ENCODE measurements at places on chromosomes 6 and 20.

DNA sequence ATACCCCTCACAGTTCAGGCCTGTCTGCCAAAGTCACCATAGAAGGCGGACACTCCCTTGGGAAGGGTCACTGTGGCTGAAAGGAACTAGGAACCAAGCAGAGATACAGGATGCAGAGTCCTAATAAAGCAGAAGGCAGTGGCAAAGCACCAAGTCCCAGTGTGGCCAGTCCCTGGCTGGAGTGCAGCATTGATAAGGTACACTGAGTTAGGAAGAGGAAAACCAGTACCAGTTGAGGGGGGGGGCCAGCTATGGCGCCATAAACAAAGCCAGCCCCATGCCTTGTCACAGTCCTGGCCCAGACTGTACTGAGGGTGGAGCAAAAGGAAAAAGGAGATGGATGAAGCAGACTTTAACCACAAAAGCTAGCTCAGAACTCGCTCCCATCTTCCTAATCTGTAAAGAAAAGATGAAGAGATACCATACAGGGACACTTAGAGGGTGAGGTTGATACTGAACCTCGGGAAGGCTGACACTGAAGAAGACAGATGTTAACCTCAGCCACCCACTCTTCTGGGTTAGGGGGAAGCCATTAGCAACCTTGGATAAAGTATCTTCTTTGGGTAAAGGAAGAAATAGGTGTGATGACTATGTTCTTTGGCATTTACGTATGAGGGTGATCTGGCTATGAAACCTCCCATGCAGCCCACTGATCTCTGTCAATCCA, 7.8 kb downstream of the ABHD12 start:
- no peak for DNase-seq

DNA sequence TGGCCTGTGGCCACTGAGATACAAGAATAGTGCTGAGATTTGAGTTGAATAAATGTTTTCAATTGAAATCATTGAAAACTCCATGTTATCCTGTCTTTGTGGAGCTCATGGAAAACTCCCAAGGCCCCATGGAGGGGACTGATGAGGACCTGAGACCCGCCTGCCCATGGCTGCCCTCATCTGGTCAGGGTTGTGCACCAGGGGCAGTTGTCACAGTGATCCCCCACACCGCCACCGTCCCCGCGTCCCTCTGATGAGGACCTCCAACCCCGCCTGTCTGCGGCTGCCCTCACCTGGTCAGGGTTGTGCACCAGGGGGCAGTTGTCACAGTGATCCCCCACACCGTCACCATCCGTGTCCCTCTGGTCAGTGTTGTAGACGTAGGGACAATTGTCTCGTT, 27.8 kb downstream of the THBS2 start:
- no peak for DNase-seq

GRCh38 chr6:32857156-32857891, 3.3 kb downstream of the PSMB9 start:
- no peak for DNase-seq

GRCh38 chr6:46017726-46018125, 2.1 kb upstream of the CLIC5 start:
- no peak for DNase-seq

GRCh38 chr6:156980515-156980914, 203.3 kb downstream of the ARID1B start:
- DNase-seq = peak; percentile 35

GRCh38 chr6:167794161-167795157, 32.3 kb upstream of the AFDN start:
- no peak for DNase-seq

DNA sequence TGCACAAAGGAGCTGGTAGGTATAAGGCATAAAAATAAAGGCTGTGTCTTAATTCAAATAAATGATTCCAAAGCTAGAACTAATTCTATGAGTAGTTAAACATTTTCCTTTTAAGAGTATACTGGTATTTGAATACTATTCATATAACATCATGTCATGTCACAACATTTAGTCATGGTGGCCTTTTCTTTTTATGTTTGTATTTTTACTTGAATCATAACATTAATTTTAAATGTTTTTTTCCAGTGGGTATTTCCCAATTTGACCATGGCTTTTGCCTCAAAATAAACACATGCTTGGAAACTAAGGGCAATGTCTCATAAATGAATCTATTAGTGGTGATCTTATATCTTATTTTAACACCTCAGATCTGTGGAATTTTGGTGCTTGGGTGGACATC, 177.1 kb downstream of the CD109 start:
- no peak for DNase-seq

DNA sequence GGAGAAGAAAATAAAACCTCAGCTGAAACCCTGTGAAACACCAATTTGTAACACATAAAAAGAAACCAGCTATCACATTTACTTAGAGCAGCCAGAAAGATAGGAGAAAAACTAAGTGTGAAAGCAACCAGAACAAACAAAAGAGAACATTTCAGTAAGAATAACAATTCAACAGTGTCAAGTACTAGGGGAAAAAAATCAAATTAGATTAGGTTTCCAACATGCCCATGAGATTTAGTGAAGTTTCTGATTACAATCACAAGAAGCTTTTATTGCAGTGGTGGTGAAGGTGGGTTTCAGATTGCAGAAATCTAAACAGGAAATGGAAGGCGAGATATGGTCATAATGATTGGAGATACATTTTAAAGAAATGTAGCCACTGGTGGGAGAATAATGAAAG, 22.1 kb upstream of the TRDN start:
- DNase-seq = no peak

- no peak for DNase-seq
Observed at GRCh38 chr6:124055395-124055794, 251.7 kb downstream of the NKAIN2 start.
